ENCODE measurements at places on chromosomes 7 and 10.

- no peak for DNase-seq
Measured at GRCh38 chr7:106659166-106659962, 1.6 kb downstream of the CCDC71L start.

- DNase-seq, result no peak
Measured at GRCh38 chr10:119006451-119007210, 22.9 kb upstream of the NANOS1 start.

- no peak for DNase-seq
Measured at GRCh38 chr10:95237376-95238170, 43.5 kb downstream of the ACSM6 start.

GRCh38 chr10:8039321-8039881, 15.1 kb upstream of the GATA3 start:
- no peak for DNase-seq

DNA sequence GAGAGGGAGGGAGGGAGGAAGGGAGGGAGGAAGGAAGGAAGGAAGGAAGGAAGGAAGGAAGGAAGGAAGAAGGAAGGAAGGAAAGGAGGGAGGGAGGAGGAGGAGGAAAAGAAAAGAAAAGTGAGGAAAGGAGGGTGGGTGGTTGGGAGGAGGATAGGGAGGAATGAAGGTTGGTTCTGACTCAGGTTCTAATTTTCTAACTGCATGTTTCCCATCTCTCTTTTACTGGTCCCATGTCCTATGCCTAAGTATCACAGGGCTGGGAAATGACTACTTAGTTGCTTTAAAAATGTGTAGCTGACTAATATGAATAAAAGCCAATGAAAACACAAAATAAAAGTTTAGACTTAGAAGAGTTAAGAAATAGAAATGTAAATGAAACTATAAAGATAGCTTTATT, 890.9 kb upstream of the POT1 start:
- no peak for DNase-seq

DNA sequence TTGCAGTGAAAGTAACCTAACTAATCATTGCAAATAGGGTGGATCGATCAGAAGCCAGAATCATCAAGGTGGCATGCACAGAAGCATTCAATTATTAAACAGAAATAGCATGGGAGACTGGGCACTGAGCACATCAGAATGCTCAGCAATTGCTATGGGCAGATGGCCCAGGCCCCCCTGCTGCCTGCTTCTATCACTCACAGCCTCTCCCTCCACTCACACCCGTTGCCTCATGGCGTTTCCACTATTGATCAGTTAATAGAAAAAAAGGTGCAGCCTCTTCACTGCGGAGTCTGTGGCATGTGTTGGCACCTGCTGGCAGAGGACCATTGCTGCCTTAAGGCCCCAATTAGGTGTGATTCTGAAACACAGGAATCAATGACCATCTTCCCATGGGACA, 11.2 kb upstream of the HTR5A start:
- DNase-seq, result no peak

Data from suppressor macrophage treated with lipopolysaccharide for 4 hours (primary cell).